Smooth muscle cell of the pulmonary artery (primary cell): ENCODE measurements at places on chromosomes 7 and 10. TPM values are rescaled to one million over a fixed set of nuclear protein-coding genes. Genes with fewer than 3 reads are reported as not detected.

CCDC172 gene
- not detected in 2 replicates for total RNA-seq

CCL26 gene
- 0.36 and 1.8 TPM in 2 replicates for total RNA-seq

SPDYE6 gene
- total RNA-seq, result not detected in 2 replicates

C10orf62 gene
- total RNA-seq, result 0.13 TPM in 1 of 2 replicates, not detected in the other

SOSTDC1 gene
- total RNA-seq, result not detected in 2 replicates

ACADSB gene
- 4.9 and 6.2 TPM in 2 replicates for total RNA-seq

PON3 gene
- total RNA-seq, result 0.13 TPM in 1 of 2 replicates, not detected in the other

SPRN gene
- total RNA-seq, result 0.39 and 1.6 TPM in 2 replicates

CPSF4 gene
- total RNA-seq, result 24.5 and 31.0 TPM in 2 replicates

FXYD4 gene
- not detected in 2 replicates for total RNA-seq
